ENCODE measurements at places on chromosomes 3 and 15. TPM values are rescaled to one million over a fixed set of nuclear protein-coding genes. Genes with fewer than 3 reads are reported as not detected.

DNA sequence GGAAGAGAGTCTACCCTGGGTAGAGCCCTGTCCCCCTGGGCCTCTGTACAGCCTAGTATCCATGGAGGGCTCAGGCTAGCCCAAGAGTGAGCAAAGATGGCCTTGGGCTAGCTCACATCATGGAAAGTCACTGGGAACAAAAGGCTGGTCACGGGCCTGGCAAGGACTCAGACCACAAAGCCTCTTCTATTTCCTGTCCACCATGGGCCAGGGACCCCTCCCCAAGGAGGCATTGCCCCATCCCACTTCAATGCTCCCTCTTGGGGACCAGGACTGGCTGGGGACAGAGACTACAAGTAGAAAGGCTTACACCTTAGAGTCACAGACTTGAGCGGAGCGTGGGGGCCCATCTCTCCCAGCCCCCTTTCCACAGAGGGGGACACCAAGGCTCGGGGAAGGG is 16.9 kb downstream of the DUSP7 start:
- no peak for DNase-seq

GRCh38 chr3:13501958-13502790 is 22.1 kb downstream of the HDAC11 start:
- DNase-seq, result no peak

GRCh38 chr3:66442254-66443117 is 58.3 kb downstream of the LRIG1 start:
- DNase-seq, result no peak

The TGM4 gene
- not detected for total RNA-seq

The NMB gene
- 3.7 TPM for total RNA-seq
